Posterior cingulate gyrus (tissue), 11 donors: ENCODE measurements at places on chromosomes 13 and 19.

GRCh38 chr13:105201351-105201750, 1334.1 kb downstream of the EFNB2 start:
- DNase-seq: no peak

DNA sequence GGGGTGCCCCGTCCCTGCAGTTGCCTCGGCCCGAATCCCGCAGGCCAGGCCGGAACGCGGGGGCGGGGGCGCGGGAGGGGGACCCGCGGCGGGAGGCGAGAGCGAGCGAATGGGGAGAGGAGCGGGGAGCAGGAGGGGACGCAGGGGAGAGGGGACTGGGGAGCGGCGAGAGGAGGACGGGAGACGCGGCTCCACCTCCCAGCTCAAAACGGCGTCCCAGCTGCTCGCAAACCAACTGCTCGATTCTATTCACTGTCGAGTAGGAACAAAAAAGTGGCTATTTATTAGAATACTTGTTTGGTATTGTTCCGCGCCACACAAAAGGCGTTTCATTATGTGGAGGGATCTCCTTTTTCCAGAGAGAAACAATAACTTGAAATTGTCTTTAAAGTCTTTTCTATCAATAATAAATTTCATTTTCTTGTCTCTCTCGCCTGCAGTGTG, 10.6 kb upstream of the SOX1 start:
- no peak for DNase-seq

- DNase-seq: no peak
These were observed 8.0 kb downstream of the MAP2K2 start for GRCh38 chr19:4115818-4116385.

GRCh38 chr13:46797501-46798237, 708 bp upstream of the ESD start:
- no peak for DNase-seq

DNA sequence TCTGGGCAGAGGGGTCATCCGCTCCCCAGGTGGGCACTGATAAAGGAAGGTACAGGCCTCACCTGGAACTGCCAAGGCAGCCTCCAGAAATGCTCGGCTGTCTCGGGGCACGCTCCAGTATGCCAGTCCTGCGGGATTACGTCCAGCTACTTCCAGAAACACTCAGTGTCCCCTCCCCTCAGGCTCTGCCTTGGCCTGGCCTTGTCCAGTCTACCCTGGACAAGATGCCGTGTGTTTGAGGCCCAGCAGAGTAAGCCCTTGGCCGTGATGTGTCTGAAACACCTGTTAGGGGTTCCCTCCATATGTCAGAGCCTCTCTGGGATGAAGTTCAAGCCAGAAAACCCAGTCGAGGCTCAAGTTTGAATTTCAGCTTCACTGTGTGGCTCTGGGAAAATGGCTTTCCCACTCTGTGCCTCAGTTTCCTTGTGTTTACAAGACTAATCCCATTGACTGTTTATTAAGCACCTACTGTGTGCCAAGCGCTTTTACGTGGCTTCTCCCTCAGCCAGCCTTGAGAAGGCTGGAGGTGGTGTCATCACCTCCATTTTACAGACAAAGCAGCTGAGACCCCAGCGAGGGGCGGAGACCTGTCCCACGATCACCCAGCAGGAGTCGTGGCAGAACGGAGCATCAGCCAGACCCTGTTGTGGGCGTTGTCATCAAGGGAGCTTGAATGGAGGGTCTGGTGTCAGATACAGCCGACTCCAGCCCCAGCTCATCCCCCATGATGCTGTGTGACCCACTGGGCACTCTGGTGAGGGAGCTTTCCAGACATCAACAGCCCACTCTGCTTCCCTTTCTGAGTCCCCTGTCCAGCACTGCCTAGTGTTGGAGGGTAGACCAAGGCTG, 2.0 kb upstream of the PIK3R2 start:
- no peak for DNase-seq

DNA sequence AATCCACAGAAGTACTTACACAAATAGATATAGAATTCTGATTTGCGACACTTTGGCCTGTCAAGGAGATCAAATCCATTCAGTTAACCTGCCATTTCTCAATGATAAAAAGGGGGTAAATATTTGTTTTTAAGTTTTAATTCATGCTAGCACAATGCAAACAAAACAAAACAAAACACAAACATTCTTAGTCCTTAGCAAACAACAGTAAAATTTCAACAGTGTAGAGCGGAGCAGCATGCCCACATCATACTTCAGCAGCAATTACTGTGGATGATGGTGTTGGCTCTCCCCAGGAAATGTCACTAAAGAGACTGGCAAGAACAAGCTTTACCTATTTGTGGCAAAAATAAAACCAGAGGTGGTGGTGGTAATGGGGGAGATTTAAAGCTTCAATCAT, 625.2 kb upstream of the PCDH20 start:
- no peak for DNase-seq

DNA sequence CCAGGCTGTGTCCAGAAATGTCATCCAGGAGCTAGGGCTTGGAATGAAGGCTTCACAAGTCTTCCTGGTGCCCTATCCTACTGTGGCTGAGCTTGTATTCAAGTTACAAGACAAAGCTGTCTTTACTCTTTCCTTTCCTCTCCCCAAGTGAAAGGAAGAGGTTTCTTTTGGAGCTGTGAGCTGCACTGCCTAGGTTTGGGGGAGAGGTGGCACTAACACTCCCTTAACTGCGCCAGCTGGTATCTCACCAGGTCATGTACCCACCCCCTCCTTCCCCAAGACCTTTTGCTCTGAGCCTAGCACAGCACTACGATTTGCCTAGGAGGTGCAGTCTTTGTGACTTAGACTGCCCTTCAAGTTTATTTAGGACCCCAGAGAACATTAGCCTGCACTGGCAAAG, 2053.6 kb upstream of the PRR20A start:
- no peak for DNase-seq

DNA sequence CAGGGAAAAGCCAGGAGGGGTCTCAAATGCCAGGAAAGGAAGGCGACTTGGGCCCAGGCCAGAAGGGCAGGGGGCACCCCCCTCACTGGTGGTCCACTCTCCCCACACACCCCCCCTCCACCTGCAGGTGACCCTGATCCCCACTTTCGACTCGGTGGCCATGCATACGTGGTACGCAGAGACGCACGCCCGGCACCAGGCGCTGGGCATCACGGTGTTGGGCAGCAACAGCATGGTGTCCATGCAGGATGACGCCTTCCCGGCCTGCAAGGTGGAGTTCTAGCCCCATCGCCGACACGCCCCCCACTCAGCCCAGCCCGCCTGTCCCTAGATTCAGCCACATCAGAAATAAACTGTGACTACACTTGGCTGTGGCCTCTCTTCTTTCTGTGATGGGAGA, 14.9 kb downstream of the MAP1S start:
- DNase-seq: no peak

DNA sequence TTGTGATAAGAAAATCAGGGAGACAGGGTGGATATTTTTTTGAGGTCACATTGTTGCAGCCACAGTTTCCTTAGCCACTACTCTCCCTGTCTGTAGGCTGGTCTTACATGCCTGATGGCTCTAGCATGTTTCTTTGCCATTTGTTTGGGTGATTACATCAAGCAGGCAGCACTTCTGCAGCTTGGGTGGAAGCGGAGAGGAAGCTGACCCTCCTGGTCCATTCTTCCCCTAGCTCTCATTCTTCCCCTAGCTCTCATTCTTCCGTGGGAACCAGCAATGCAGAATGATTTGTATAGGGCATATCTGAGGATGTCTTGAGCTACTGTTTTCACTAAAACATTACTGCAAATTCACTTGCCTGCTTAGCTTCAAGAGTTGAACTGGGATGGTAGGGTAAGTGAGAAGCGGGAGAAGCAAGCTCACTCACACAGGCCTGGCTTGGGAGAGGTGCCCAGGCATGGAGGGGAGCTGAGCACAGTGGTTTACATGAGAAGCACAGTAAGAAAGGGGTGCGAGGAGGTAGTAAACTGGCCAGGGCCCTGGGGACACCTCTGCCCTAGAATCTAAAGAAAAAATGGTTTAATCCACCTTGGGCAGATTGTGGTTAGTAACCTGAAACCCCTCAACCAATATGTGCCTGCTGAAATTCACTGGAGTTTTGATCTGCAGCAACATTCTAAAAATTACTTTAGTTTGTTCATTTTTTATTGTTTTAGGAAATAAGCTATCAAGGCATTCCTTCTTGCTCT, 538.9 kb downstream of the RFC3 start:
- no peak for DNase-seq

DNA sequence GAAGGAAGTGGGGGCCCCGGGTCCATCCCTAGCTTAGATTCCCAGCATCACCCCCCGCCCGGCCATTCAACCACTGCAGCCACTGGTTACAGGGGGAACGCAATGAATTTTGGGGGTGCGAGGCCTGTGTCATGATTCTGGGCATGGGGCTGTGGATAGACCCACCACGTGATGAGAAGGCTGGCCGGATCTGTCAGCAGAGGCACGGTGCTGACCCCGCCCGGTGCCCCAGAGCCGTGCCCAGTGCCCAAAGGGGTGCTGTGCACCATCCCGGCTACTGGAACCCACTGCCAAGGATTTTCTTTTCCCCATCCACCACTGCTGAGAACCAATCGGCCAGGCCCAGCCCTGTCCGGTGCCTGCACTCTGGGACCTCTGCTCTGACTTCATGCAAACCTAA, 27.4 kb downstream of the CLEC4M start:
- DNase-seq: no peak

- DNase-seq: no peak
These were observed at the start of gene IFI30 for GRCh38 chr19:18173572-18174288. TSS of gene IFI30 (plus strand) at chr19:18173813. CDS start at chr19:18173842, 29 bp downstream.

DNA sequence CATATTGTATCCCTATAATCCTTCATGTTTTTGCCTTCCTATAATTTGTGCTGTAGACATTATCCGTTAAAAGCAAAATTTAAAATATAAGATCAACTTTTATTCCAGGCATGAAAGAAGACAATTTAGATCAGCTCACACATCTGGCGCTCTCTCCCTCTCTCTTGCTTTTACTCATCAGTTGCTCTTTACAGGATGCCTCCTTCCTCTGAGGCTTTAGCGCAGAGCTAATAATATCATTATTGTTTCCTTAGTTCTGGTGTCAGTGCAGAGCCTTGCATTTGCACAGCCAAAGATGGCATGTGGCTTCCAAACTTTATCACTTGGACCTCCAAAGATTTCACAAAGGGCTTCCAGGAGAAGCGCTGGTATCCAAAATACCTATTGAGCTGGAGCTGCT, 295.1 kb downstream of the FGF9 start:
- no peak for DNase-seq

- DNase-seq: no peak
These were observed at the start of gene LGI4 for GRCh38 chr19:35134601-35135242. TSS of gene LGI4 (minus strand) at chr19:35135059. CDS start at chr19:35134680, 379 bp downstream.

- DNase-seq: no peak
These were observed 45.3 kb upstream of the LSM14A start for GRCh38 chr19:34126966-34127365.

DNA sequence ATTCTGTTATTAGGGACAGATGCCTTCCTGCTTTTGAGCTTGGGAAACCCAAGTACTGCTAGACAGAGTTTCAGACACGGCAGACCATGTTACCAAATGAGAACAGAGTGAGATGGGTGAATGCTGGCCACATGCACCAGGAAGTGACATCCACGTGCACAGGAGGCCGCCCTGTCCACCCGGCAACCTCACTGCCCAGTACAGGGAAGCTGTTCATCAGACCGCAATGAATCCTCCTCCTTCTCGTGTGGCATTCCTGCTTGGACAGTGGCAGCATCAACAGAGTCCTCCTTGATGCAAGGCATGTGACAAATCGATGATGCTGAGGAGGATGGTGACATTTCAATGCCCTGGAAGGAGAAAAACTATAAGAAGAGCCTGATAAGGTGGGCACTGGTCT, 191.0 kb upstream of the SOX1 start:
- DNase-seq: no peak
